ENCODE measurements at places on chromosomes 1 and 21. TPM values are rescaled to one million over a fixed set of nuclear protein-coding genes. Genes with fewer than 3 reads are reported as not detected.

The F5 gene
- 2.0 TPM for polyA plus RNA-seq

The SORT1 gene
- 32.1 TPM for polyA plus RNA-seq

The KRTAP21-2 gene
- not detected for polyA plus RNA-seq

The TCHHL1 gene
- polyA plus RNA-seq: not detected

- DNase-seq: no peak
These were observed 21.9 kb downstream of the SYT2 start for GRCh38 chr1:202688401-202688800.

- DNase-seq: no peak
These were observed 3.4 kb downstream of the PTTG1IP start for GRCh38 chr21:44869781-44870747.

- no peak for DNase-seq
These were observed 9.7 kb upstream of the FOXO6 start for GRCh38 chr1:41351262-41352151.

DNA sequence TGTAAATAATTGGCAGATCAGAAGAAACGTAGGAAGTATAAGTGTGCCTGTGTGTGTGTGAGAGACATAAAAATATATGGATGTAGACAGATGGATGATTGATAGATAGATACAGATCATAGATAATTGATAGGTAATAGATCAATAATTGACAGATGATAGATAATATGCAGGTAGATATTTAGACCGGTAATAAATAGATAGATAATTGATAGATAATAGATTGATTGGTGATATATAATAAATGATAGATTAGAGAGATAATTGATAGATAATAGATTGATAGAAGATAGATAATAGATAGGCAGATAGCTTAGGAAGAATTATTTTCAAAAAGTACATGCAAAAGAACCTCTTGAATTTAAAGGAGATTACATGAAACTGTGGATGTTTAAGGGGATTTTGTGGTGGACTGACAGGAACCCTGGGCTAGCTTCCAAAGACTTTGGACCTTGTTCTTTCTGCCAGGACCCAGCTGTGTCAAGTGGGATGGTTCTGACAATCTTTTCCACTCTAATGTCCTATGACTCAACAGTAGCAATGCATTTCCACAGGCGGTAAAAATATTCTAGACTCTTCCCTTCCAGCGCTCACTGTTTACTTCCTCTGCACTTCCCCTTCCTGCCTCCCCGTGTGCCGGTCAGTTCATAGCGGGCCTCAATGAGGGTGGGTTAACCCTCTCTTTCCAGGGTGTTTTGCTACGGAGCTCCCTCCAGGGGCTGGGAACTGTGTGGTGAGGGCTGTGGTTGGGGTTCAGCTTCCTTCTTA is 39.4 kb downstream of the KCNJ15 start:
- no peak for DNase-seq

DNA sequence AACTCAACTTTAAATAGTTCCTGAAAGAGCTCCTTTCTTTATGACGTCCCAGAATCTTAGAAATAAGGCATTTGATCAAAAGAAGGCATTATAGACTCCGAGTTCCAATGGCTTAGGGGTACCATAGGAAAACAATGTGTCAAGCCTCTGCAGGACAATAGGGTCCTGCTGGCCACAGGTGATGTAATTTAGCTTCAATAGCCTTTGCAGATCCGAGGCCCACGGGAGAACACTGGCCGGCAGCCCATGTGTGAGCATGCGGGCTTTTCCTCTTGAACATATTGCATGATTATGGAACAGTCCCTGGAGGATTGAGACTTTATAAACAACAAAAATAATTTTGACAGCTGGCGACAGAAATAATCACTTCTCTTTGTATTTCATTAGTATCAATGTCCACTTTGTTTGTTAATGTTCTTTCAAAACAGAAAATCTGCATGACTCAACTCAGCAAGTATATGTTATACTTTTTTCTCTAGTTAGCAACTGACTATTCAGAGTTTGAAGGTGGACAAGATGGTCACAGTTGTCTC is 49.0 kb upstream of the NR5A2 start:
- no peak for DNase-seq

DNA sequence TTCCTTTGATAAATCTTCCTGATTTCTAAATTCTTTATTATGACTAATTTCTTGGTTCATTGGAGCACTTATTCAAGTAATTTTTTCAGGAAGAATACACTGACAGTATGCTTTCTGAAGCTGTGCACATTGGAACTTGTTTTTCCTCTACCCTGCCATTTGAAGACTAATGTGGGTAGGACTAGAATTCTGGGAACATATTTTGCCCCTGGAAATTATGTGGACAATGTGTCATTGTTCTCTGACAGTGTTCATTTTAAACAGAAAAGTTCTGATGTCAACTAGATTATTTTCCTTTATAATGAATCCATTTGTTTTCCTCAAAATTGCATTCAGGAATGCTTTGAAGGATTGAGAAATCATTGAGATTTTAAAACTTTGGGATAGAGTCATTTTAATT is 34.8 kb upstream of the ST6GALNAC5 start:
- DNase-seq: no peak

- no peak for DNase-seq
These were observed 638.7 kb upstream of the RGS18 start for GRCh38 chr1:191519519-191519918.

- no peak for DNase-seq
These were observed 7.5 kb downstream of the CCDC27 start for GRCh38 chr1:3759796-3760195.

Measured in muscle of arm (tissue), 14 donors.